IPS-NIHi11 (cell line): ENCODE measurements at places on chromosomes 12 and 14.

- DNase-seq = no peak
Measured at GRCh38 chr14:76968621-76969063, 59.9 kb downstream of the IRF2BPL start.

GRCh38 chr14:88612981-88613380 is 50.1 kb downstream of the ZC3H14 start:
- no peak for DNase-seq

- no peak for DNase-seq
Measured at GRCh38 chr12:252636-253035, 10.0 kb downstream of the SLC6A13 start.

DNA sequence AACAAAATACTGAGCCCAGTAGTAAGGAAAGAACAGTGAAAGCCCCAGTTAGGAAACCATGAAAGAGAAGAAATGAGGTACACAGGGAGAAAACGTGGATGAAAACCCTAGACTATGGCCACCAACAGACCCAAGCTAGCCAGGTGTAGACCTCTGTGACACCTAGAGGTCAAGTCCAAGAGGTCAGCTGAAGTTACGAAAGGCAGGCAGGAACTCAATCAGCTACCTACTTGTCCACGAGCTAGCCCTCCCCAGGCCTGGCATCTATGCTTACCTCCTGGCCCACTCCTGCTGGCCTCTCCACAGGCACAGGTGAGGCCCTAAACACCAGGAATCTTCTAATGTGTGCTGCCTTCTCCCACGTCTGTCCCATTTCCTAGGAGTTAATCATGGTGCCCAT is 48.7 kb downstream of the DPF3 start:
- DNase-seq = no peak

GRCh38 chr12:91289906-91290305 is 107.3 kb upstream of the DCN start:
- no peak for DNase-seq

DNA sequence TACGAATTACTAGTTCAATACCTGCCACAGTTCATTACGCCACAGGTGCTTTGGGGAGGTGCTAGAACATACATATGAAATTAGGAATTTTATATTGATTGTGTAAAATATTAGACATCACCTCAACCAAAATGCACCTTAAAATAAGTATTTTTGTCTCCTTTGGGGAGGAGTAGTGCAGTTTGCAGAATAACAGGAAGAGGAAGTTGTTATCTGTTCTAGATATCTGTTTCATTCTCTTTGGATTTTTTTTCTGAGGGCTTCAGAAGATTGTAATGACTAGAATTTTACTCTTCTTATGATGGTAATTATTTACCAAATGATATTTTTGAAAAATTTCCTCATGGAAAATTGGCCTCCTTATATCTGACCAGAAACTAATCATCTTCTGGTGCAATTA is 9.9 kb upstream of the GYS2 start:
- no peak for DNase-seq

DNA sequence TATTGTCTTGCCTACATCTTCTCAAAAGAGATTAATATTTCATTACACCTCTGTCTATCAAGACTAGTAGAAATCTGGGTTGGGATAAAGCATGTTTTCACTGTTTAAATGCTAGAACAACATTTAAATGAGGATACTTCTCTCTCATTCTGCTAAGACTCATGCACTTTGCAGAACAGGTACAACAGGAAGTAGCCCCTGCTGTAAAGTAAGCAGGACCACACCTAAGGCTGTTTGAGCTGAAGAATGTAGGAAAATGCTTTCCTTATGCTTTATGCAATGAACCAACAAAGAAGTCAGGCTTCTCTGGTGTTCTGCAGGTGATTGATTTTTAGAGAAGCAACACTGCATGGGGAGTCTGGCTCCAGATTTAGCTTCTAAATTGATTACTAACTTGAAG is 89.4 kb downstream of the PAX9 start:
- DNase-seq = no peak

DNA sequence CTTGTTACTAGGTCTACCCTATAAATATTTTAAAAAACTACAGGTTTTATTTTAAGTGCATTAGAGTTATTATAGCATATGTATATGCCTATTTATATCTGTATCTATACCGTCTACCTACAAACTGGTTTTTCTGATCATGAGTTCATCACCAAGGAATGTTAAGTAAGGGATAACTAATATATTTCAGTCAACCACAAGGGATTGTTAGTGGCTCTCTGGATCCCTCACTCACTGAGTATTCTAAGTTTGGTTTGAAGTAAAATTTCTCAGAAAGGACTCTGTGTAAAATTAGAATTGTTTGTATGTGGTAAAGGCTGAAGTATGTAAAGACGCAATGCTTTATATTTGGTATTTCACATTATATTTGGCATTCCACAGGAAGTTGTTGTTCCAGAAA is 4.8 kb downstream of the EPYC start:
- no peak for DNase-seq

DNA sequence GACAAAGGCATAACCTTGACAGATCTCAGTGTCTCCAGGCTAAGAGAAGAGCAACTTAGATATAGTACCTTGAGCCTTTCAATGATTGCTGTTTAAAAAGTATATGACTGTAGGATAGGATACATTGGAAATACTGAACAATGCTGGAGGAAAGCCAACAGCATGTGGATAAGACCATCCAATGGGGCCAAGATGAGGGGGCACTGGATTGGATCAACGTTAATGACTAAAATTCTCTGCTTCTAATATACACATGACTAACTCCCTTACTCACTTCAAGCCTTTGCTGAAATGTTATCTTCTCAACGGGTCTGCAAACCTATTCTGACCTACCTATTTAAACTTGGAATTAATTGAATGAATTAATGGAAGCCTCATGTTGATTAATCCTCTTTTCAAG is 354.9 kb downstream of the RAD51B start:
- no peak for DNase-seq

DNA sequence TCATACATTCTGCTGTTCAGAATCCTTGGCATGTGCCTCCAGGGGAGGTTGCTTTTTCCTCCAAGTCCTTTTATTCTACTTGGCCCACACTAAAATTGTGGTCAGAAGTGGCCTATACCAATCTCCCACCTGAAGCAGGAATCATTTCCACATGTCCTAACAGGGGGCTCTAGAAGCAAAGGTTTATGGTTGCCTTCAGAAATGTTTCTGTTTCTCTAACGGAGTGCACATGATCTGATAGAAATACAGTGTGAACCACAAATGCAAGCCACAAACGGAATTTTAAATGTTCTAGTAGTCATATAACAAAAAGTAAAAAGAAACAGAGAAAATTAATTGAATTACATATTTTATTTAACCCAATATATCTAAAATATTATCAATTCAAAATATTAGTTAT is 4.0 kb downstream of the PTGER2 start:
- DNase-seq = no peak

GRCh38 chr12:118694128-118694775 is 287.1 kb upstream of the SRRM4 start:
- DNase-seq = no peak

DNA sequence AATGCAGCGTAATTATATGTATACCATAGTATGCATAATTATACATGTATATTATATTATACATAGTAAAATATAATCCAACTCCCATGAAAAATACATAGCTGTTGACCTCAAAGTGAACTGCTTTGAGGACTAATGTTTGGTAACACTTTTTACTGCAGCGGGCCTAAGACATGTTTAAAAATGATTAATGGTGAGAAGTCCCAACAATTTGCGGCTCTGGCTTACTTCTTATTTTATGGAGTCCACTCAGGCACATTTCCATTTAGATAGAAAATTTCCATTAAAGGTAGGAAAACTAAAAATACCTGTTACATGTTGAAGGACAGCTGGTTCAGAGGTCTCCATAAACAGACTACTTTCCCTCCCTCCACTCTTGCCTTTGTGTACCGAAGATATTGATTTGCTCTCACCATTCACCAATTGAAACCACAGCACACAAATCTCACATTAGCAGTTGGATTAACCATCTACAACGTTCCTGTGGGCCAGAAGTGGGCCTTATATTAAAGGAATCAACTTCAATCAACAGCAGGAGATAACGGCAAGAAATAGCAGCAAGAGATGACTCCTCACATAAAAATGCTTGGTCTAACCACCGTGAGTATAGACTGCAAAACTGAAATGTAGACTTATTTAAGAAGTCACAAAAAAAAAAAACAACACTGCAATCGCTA is 14.1 kb upstream of the NT5DC3 start:
- no peak for DNase-seq

- no peak for DNase-seq
Measured at GRCh38 chr14:101061411-101062064, 158.0 kb upstream of the RTL1 start.

GRCh38 chr14:87628129-87628528 is 364.9 kb downstream of the GALC start:
- peak; percentile 7 for DNase-seq

DNA sequence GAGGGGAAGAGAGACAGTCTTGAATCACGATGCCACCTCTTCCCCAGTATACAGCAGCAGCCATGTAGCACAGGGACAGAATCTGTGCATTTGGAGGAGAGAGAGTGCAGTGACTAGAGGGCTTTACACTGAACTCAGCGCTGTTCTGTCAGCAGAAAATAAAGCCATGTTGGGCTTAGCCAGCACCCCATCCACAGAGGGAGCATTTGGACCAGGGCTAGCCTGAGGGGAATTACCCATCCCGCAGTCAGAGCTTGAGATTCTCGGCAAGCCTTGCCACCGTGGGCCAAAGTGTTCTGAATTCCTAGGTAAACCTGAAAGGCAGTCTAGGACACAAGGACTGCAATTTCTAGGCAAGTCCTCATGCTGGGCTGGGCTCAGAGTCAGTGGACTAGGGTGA is 120.4 kb upstream of the CNOT2 start:
- DNase-seq = no peak

DNA sequence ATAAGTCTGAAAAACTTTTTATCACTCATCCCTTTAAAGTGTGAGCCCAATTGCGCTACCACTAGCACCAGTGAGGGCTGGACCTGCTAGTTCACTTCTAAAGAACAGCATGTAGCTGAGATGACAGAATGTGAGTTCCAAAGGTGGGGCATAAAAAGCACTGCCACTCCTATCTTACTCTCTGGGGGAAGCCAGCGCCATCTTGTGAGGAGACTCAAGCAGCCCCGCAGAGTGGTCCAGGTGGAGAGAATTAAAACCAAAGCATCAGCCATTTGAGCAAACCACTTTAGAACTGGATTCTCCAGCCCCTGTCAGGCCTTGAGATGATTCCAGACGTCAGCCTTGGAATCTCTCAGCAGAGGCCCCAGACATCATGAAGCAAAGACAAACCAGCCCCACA is 39.9 kb downstream of the TMEM132D start:
- no peak for DNase-seq

- no peak for DNase-seq
Measured at GRCh38 chr14:34164162-34164864, 213.4 kb upstream of the EGLN3 start.

DNA sequence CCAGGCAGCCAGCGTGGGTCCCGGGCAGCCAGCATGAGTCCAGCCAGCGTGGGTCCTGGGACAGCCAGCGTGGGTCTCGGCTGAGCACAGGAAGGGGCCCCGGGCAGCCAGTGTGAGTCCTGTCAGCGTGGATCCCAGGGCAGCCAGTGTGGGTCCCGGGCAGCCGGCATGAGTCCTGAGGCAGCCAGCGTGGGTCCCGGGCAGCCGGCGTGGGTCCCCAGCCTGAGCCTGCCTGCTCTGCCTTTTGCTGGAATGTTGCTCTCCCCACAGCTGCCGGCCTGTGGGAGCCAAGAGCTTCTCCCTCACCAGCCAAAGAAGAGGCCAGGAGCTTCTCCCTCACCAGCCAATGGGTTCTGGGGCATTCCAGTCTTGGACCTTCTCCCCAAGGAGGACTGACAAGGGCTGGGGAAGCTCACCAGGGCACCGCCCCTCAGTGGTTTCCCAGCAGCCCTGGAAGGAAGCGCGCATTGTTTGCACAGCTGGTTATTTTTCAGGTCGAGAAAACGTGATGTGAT is 15.0 kb upstream of the RFLNA start:
- no peak for DNase-seq

GRCh38 chr14:98984719-98985041 is 287.3 kb downstream of the BCL11B start:
- no peak for DNase-seq

DNA sequence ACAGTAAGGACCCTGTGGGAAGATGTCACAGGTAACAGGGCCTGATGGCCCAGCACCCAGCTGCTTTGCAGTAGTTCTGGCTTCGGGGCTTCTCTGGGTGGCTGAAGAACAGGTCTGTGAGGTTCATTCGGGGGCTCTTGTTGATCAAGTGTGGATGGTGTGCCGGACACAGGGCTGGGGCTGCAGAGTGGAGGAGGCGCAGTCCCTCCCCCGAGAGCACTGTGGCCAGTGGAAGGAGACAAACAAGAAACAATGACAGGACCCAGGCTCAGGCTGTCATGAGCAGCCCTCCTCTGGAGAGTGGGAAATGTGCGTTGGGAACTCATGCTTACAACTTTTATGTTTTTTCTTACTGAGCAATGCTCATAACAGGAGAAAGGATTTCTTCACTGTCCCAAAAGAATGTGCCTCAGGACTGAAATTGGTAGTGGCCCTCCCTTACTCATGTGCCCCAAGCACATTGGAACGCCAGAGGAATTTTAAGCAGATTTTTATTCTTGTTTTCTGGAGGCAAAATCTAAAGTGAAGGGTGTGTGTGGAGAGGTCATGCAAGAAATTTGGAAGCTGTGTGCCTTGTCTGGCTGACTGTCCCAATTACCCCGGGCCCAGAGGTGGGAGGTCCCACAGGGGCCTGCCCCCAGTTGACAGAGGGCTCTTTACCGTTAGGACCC is 233.8 kb downstream of the CACNA1C start:
- no peak for DNase-seq

- DNase-seq = no peak
Measured at GRCh38 chr14:67410313-67410712, 1.7 kb downstream of the PLEK2 start.

DNA sequence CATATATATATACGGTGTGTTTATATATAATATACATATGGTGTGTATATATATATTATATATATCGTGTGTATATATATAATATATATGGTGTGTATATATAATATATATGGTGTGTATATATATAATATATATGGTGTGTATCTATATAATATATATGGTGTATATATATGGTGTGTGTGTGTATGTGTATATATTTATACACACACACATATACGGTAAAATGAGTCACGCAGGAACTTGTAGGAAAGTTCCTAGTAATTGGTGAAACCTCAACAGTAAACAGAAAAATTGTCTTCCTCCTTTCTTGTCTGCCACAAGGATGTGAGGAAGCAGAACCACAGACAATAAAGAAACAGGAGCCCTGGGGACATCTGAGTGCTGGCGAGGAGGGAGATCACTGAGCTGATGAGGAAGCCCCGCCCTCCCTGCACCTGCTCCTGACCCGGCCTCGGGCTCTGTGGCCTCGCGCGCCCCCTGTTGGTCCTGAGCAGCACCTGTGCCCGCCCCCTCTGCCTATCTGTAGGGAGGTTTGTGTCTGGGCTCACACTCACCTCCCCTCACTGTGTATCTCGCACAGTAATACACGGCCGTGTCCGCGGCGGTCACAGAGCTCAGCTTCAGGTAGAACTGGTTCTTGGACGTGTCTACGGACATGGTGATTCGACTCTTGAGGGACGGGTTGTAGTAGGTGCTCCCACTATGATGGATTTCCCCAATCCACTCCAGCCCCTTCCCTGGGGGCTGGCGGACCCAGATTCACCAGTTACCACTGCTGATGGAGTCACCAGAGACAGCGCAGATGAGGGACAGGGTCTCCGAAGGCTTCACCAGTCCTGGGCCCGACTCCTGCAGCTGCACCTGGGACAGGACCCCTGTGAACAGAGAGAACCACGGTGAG is 1079.4 kb downstream of the TMEM121 start:
- DNase-seq = peak; percentile 13

- DNase-seq = no peak
Measured at GRCh38 chr14:74835645-74836250, 40.2 kb downstream of the PROX2 start.
